ENCODE measurements at places on chromosomes 3 and 15. TPM values are rescaled to one million over a fixed set of nuclear protein-coding genes. Genes with fewer than 3 reads are reported as not detected.

DNA sequence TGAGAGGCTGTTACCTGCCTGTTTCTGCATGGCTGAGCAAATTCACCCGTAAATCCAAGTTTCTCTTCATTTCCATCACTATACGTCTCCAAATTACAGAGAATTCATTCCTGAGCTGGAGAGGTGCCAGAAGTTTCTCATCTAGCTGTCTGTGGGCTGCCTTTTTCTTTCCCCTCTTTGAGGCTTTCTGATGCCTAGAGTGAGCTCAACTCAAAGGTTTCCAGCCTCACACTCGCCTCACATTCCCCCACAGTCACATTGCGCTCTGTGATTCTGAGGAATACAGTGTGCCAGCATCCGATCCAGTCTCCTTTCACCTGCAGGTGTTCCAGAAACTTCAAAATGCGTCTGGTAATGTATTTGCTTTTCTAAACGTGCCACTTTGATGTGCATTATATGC, 267.2 kb downstream of the MFSD1 start:
- DNase-seq = no peak
- H3K4me1 ChIP-seq = no peaks in the 10 kb centered on the region
- no peaks in the 10 kb centered on the region for H3K36me3 ChIP-seq
- peaks cover 30% of the 10 kb centered on the region for H3K27me3 ChIP-seq
- no peak within 1 kb of the TSS for H3K4me3 ChIP-seq

DNA sequence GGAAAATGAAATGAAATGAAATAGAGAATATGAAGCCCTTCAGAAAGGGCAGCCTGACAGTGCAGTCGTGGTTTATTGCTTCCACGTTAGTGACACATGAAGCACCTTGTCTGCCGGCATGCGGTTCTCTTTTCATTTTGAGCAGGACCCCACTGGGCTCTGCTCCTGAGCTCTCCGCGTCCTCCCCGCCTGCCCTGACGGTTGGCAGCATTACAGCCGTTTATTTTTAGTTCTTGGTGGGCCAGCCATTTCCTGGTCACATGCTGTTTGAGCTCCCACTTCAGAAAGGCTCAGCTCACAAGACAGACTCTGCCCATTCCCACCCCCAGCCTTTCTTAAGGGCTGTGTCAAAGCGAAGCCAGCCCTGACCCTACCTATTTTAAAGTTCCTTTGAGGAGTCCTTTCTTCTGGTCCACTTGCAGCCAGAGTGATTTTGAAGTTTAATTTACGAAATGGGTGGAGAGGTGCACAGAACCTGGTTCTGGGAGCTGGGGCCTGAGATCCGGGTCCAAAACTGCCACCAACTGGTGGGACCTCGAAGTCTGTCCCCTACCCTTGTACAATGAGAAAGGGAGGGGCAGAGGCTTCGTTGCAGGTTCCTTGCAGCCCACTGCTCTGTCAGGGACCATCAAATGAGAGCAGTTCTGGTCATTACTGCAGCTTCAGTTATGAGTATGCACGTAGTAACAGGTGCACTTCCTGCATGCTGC, 60.1 kb downstream of the MGLL start:
- H3K27ac ChIP-seq = no peak overlapping the region
- no peaks in the 10 kb centered on the region for H3K36me3 ChIP-seq
- H3K4me3 ChIP-seq = no peak overlapping the region
- no peak for DNase-seq
- H3K4me1 ChIP-seq = peaks cover 5% of the 10 kb centered on the region

REC114 gene
- total RNA-seq = not detected

DNA sequence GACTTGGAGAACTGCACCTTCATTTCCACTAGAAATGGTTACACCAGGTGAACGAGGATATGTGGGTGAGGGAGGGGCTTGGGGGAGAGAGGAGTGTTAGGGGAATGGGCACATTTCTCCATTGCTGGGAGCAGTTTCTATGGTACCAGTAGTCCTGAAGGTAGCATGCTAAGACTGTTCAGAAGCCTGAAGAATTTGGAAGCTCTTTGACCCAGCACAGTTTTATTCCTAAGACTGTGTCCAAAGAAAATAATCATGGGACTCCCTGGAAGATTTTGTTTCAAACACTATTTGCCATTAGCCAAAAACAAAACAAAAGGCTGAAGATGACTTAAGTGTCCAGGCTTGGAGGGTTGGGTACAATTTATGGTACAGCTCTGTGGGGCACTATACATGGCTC, 32.1 kb downstream of the ST6GAL1 start:
- DNase-seq = no peak
- no peaks in the 10 kb centered on the region for H3K27me3 ChIP-seq
- peaks cover 6% of the 10 kb centered on the region for H3K36me3 ChIP-seq
- no peak overlapping the region for H3K4me3 ChIP-seq
- no peaks in the 10 kb centered on the region for H3K4me1 ChIP-seq

TP63 gene
- total RNA-seq = 26.5 TPM

DNA sequence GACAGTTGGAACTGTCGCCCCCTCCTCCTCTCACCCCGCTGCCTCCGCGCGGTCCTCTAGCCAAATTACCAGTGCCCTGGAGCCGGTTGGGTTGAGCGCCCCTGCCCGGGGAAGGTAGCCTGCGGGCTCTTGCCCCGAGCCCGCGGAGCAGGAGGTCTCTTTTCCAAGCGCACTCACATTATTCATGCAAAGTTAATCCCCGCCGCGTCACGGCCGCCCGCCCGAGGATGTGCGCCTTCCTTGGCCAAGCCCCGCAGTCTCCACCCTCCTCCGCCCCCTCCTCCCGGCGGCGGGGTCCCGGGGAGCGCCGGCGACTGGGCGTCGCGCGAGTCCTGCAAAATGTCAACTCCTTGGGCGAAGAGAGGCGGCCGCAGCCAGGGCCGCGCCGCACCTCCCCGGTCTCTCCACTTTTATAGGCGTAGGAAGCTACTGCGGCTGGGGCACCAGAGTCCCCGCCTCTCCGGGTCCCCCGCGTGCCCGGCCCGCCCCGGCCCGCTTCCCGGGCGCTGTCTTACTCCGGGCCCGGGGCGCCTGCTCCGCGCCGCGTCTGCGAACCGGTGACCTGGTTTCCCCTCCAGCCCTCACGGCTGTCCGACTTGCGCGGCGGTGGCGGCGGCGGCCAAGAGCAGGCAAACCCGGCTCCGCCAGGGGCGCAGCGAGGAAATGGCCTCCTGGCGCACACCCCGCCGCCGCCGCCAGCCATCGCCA, at the start of gene THRB:
TSS of gene THRB (minus strand) at position 233 of the 708 bp plus-strand sequence.
- no peaks in the 10 kb centered on the region for H3K27me3 ChIP-seq
- H3K27ac ChIP-seq = peak within 1 kb of the TSS; percentile 87
- H3K4me1 ChIP-seq = peaks cover 16% of the 10 kb centered on the region
- DNase-seq = peak; percentile 60

DNA sequence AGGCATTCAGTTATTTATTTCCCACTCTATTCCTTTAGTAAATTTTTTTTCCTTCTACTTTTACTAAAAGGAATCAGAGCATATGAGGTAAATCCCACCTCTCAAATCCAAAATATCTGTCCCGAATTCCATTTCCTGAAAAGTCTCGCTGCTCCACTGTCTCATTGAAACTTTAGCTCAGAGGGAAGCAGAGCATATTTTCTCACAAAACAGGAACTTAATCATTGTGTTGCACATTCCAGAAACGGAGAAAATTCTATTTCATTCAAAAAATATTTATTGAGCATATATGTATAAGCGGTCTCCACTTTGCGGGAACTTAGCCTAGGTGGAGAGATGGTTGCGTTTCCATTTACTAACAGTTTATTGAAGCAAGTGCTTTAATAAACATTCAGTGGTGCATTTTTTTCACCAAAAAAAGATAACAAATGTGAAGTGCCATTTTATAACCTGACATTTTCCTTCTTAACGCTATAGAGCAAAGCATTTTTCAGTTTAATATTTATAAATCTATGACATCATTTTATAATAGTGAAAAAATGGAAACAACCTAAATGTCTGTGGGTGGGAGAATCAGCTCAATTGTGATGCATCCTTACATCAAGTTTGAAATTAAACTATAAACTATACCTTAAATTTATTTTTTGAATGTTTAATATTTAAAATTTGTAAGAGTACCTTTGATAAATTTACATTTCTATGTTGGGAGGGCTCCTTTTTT, 67.2 kb upstream of the CSTA start:
- H3K4me1 ChIP-seq = no peaks in the 10 kb centered on the region
- H3K4me3 ChIP-seq = no peak overlapping the region
- H3K36me3 ChIP-seq = no peaks in the 10 kb centered on the region
- no peaks in the 10 kb centered on the region for H3K27me3 ChIP-seq
- DNase-seq = no peak
- H3K27ac ChIP-seq = no peak overlapping the region

- H3K27me3 ChIP-seq = no peaks in the 10 kb centered on the region
- H3K27ac ChIP-seq = no peak overlapping the region
- DNase-seq = peak; percentile 28
- no peaks in the 10 kb centered on the region for H3K36me3 ChIP-seq
- no peak overlapping the region for H3K4me3 ChIP-seq
These were observed 379.5 kb upstream of the DPH6 start for GRCh38 chr15:35925275-35926006.

SMC4 gene
- total RNA-seq = 89.3 TPM

GRCh38 chr3:12187448-12188327, 29.0 kb upstream of the TIMP4 start:
- peak overlapping the region; percentile 33 for H3K4me3 ChIP-seq
- DNase-seq = peak; percentile 60
- no peaks in the 10 kb centered on the region for H3K27me3 ChIP-seq

- H3K27ac ChIP-seq = no peak overlapping the region
- H3K4me1 ChIP-seq = no peaks in the 10 kb centered on the region
- no peaks in the 10 kb centered on the region for H3K36me3 ChIP-seq
- no peak overlapping the region for H3K4me3 ChIP-seq
- no peak for DNase-seq
- peaks cover 87% of the 10 kb centered on the region for H3K27me3 ChIP-seq
These were observed 208.3 kb upstream of the PLSCR5 start for GRCh38 chr3:146813496-146813895.

DNA sequence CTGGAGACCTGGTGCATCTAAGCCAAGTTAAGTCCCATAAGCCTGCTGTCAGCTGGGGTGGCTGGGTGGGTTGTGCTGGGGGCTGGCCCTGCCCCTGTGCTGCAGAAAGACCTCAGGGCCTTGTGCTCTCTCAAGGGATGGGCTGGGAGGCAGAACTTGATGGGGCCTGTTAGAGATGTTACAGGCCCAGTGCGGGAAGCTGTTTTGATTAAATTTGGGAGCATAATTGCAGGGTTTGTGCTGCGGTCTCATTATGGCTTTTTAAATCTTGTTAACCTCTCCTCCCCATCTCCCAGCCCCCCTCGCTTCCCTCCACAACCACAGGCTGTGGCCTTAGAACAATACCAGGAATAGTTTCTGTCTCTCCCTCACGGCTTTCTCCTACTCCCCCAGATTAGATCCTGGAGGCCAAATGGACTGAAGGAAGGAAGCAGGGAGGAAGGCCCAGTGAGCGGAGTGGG, 87.6 kb upstream of the TLE3 start:
- no peaks in the 10 kb centered on the region for H3K36me3 ChIP-seq
- H3K4me1 ChIP-seq = peaks cover 13% of the 10 kb centered on the region
- no peak overlapping the region for H3K4me3 ChIP-seq
- peak overlapping the region; percentile 24 for H3K27ac ChIP-seq
- peaks cover 11% of the 10 kb centered on the region for H3K27me3 ChIP-seq
- no peak for DNase-seq

RTP3 gene
- total RNA-seq = not detected

GRCh38 chr15:28021281-28022039, 77.7 kb downstream of the OCA2 start:
- H3K27me3 ChIP-seq = no peaks in the 10 kb centered on the region
- no peaks in the 10 kb centered on the region for H3K4me1 ChIP-seq
- H3K36me3 ChIP-seq = no peaks in the 10 kb centered on the region
- no peak for DNase-seq

FOXB1 gene
- not detected for total RNA-seq

NR1I2 gene
- total RNA-seq = not detected

- H3K27ac ChIP-seq = peak overlapping the region; percentile 84
- no peaks in the 10 kb centered on the region for H3K36me3 ChIP-seq
- no peak overlapping the region for H3K4me3 ChIP-seq
- no peak for DNase-seq
- no peaks in the 10 kb centered on the region for H3K27me3 ChIP-seq
- H3K4me1 ChIP-seq = peaks cover 37% of the 10 kb centered on the region
These were observed 68.9 kb downstream of the CD200R1L start for GRCh38 chr3:112777811-112778210.

CMTM7 gene
- 14.3 TPM for total RNA-seq

- H3K4me3 ChIP-seq = no peak overlapping the region
- no peak overlapping the region for H3K27ac ChIP-seq
- peaks cover 6% of the 10 kb centered on the region for H3K36me3 ChIP-seq
These were observed 616.0 kb upstream of the TBL1XR1 start for GRCh38 chr3:177813322-177813721.

CCR9 gene
- not detected for total RNA-seq

- no peaks in the 10 kb centered on the region for H3K36me3 ChIP-seq
- H3K4me3 ChIP-seq = no peak overlapping the region
- no peaks in the 10 kb centered on the region for H3K4me1 ChIP-seq
These were observed 19.0 kb upstream of the CSTA start for GRCh38 chr3:122305818-122306621.

- no peaks in the 10 kb centered on the region for H3K27me3 ChIP-seq
- peak; percentile 54 for DNase-seq
- peaks cover 30% of the 10 kb centered on the region for H3K4me1 ChIP-seq
These were observed 3.4 kb downstream of the ANKRD28 start for GRCh38 chr3:15794303-15794771.

ST3GAL6 gene
- total RNA-seq = 1.5 TPM

GRCh38 chr3:188671971-188672370, 499.8 kb upstream of the TPRG1 start:
- DNase-seq = peak; percentile 27
- peak overlapping the region; percentile 69 for H3K4me3 ChIP-seq
- H3K36me3 ChIP-seq = no peaks in the 10 kb centered on the region
- no peaks in the 10 kb centered on the region for H3K27me3 ChIP-seq
- peak overlapping the region; percentile 89 for H3K27ac ChIP-seq

DNA sequence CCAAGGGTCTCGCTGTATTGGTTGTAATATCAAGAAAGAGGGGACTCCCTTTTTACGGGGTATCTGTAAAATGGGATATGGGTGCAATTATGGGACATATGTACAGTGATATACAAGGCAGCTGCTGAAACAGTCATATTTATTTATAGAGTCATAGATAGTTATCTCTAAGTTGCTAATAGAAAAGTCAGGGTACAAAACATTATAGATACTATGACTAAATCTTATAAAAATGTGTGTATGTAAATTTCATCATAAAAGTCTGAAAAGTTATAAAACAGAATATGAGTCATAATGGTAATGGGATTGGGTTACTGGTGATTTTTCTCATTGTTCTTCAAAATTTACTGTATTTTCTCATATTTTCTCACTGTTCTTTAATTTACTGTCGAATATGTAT, 344.9 kb upstream of the SLCO3A1 start:
- H3K4me3 ChIP-seq = no peak overlapping the region
- H3K27ac ChIP-seq = no peak overlapping the region
- H3K36me3 ChIP-seq = no peaks in the 10 kb centered on the region
- DNase-seq = peak; percentile 20
- H3K27me3 ChIP-seq = no peaks in the 10 kb centered on the region
- no peaks in the 10 kb centered on the region for H3K4me1 ChIP-seq

NPAP1 gene
- not detected for total RNA-seq

- H3K36me3 ChIP-seq = peaks cover 4% of the 10 kb centered on the region
- H3K4me3 ChIP-seq = no peak overlapping the region
- no peaks in the 10 kb centered on the region for H3K27me3 ChIP-seq
- no peak overlapping the region for H3K27ac ChIP-seq
- H3K4me1 ChIP-seq = peaks cover 11% of the 10 kb centered on the region
- no peak for DNase-seq
These were observed 15.0 kb upstream of the TRANK1 start for GRCh38 chr3:36959821-36960220.

All from MCF 10A (cell line).